Stimulated activated CD4-positive, alpha-beta T cell treated with anti-CD3 and anti-CD28 coated beads, TNF-alpha, amount 100 ng/mL, for 48 hours (primary cell): ENCODE measurements at places on chromosomes 11 and 22.

DNA sequence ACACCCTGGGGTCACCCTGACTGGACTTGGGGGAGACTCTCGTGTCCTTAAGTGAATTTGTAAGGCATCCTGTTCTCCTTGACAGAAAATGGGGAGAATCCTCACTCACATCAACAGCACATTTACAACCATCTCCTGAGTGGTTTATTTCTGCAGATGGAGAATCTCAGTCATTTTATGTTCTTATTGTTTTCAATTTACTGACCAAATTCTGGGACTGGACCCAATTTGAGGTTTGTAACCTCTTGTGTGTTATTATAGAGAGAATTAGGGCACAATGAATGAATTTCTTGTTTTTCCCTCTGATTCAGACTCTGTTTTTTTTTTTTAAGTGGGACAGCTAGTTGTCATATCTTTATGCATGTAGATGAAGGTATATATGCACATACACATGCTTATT lies 104.9 kb downstream of the ADAMTS15 start:
- no peak for DNase-seq

DNA sequence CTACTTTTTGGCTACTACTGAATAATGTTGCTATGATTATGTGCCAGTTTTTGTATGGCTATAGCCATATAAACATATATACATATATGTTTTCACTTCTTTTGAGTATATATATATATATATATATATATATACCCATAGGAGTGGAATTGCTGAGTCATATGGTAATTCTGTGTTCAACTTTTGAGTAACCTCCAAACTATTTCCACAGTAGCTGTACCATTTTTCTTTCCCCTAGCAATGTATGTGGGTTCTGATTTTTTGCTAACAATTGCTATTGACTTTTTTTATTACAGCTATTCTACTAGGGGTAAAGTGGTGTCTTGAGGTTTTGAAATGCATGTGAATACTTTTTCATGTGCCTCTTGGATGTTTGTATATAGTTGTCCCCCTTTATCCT lies 30.4 kb downstream of the CBL start:
- no peak for DNase-seq

DNA sequence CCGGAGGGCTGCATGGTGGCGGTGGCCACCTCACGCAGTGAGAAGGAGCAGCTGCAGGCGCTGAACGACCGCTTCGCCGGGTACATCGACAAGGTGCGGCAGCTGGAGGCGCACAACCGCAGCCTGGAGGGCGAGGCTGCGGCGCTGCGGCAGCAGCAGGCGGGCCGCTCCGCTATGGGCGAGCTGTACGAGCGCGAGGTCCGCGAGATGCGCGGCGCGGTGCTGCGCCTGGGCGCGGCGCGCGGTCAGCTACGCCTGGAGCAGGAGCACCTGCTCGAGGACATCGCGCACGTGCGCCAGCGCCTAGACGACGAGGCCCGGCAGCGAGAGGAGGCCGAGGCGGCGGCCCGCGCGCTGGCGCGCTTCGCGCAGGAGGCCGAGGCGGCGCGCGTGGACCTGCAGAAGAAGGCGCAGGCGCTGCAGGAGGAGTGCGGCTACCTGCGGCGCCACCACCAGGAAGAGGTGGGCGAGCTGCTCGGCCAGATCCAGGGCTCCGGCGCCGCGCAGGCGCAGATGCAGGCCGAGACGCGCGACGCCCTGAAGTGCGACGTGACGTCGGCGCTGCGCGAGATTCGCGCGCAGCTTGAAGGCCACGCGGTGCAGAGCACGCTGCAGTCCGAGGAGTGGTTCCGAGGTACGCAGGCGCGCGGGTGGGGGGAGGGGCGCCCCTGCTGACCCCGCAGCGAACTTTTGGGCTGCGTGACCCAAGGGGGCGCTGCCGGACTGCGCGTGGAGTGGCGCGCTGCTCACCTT lies 670 bp downstream of the NEFH start:
- peak; percentile 31 for DNase-seq

DNA sequence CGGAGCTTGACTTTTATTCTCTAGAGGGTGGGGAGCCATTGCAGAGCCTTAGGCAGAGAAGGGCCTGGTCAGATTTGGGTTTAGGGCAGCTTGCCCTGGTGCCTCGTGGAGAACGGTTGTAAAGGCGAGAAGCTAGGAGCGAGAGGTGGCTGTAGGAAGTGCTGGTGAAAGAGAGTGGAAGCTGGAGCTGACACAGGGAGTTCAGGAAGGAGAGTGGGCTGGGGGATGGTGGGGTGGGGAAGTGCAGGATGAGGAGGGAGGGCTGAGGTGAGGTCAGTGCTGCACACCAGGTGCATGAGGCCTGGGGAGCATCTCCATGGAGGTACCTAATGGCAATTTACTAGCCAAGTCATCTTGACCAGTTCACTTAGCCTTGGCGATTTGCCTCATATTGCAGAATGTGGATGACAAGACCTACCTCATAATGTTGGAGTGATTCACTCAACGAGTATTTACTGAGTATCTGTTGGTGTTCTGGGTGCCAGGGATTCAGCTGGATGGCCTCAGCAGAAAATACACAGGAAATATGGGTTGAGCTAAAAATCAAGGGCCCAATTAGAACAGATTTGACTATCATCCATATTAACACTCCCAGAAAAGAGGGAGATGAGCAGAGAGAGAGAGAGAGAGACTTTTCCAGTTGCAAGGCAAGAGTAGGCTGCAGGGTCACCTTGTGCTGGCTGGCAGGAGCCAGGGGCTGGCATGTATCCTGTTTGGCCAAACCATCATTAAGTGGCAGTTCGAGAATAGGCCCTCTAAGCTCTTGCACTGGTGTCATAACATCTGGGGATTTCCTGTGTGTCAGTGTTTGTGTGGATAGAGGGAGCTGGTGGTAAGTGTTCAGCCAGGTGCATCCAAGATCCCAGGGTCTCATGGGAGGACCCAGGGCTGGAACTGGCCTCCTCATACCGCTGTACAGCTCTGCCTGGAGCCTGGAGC lies 44.4 kb upstream of the CLDN5 start:
- DNase-seq = no peak

- DNase-seq = no peak
Observed at GRCh38 chr11:20364341-20364792, 853 bp downstream of the HTATIP2 start.

GRCh38 chr22:17920992-17921650 lies 103.2 kb downstream of the MICAL3 start:
- DNase-seq = no peak

GRCh38 chr11:115267238-115267781 lies 236.9 kb downstream of the CADM1 start:
- DNase-seq = no peak

DNA sequence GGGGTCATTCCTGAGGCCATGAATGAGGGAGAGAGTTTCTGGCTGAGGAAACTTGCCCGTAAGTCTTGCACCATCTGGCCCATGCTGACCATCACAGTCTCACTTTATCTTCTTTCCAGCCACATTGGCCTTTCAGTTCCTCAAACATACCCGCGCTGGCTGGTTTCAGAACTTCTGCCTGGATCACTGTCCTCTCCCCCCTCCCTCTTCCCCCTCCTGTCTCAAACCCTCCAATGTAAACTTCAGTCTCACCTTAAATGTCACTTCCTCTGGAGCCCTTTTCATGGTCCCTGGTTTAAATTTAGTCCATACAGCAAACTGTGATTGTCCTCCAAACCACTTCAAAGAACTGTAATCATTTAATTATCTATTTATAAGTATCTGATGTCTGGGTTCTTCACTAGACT lies 3.7 kb upstream of the TMEM109 start:
- DNase-seq = no peak

DNA sequence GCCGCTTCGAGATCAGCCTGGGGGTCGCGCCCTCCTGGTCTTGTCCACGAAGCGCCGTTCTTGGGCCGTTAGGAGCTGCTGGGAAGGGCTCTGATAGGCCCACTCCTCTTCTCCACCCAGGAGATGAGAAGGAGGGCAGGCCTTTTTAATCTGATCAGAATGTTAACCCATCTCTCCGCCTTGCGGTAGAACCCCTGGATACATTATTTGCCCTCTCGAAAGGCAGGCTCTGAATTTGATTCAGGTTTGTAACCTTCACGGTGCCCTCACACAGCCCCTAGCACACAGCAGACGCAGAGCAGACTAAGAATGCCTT lies at the start of gene CCDC83:
Gene CCDC83, plus strand, starts transcription at position 43 of the 316 bp plus-strand sequence. CDS start 9,741 bp downstream, outside the sequence.
- no peak for DNase-seq

GRCh38 chr11:13596611-13597326 lies 71.7 kb upstream of the FAR1 start:
- no peak for DNase-seq

GRCh38 chr22:20319041-20319744 lies 667 bp downstream of the DGCR6L start:
- DNase-seq = no peak

- no peak for DNase-seq
Observed at GRCh38 chr22:27966168-27967064, 47.4 kb upstream of the PITPNB start.

DNA sequence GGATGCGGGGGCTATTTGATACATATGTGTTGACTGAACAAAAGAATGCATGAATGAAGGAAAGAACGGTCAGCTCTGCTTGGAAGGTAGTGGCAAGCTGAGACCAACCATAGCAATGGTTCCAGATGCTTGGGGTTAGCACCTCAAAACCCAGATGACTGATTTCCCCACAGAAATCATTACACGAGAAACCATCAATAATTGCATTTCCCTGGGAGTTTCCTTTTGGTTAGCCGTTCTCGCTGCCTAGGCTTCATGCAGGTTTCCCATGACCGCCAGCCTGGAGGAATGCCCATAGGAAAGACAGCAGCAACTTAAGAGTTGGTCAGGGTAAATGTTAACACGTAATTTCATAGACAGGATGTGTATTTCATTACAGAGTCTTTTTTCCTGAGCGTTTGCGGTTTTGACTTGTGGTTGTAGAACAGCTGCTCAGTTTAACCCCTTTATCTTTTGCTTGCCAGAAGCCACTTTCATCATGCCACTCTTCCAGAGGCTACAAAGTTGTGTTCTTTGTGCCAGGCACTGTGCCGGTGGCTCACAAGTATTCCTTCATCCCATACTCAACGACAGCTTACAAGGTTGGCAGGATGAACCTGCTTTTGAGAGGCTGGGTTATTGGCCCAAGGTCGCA lies 2.8 kb downstream of the IL17RA start:
- peak; percentile 28 for DNase-seq

- no peak for DNase-seq
Observed at GRCh38 chr22:49044091-49044490, 783.6 kb downstream of the BRD1 start.

DNA sequence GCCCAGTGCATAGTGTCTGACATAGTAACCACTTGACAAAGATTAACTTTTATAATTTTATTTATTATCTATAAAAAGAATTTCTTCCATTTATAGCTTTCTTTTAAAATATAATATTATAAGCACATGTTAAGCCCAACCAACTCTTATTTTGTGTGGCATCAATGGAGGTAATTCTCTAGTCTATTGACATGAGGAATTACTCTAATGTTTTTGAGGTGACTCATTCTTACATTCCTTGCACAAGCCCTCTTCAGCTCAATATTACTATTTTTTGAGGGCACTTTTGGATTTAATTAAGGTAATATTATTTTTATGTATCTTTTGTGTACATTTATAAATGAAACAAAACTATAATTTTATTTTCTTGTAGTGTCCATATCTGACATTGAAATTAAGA lies 59.6 kb downstream of the AASDHPPT start:
- no peak for DNase-seq

- DNase-seq = no peak
Observed at GRCh38 chr11:19673924-19674729, 38.5 kb upstream of the NAV2 start.

DNA sequence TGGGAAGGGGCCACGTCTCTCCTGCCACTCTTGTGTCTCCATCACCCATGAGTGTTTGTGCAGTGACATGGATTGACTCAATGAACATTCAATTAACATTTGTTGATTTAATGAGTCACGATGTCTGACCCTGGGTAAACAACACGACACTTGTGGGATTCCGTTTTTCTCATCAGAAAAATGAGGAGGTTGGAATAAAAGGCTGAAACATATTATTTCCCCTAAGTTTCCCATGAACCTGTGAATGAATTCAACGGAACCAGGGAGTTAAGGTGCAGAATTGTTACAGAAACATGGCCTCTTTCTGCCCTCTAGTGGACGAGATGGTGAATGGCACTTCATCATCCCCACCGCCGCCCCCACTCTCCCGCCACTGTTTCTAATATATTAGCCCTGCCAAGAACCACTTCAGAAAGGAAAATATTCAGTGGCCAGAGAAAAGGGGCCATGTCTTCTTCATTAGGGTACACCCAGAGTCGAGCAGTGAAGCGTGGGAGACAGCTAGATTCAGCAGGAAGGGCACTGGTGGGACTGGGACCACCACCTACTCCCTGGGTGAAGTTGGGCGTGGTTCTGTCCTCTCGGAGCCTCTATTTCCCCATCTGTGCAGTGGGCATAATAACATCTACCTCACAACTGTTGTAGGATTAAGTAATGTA lies 46.3 kb upstream of the SYT13 start:
- DNase-seq = peak; percentile 32

DNA sequence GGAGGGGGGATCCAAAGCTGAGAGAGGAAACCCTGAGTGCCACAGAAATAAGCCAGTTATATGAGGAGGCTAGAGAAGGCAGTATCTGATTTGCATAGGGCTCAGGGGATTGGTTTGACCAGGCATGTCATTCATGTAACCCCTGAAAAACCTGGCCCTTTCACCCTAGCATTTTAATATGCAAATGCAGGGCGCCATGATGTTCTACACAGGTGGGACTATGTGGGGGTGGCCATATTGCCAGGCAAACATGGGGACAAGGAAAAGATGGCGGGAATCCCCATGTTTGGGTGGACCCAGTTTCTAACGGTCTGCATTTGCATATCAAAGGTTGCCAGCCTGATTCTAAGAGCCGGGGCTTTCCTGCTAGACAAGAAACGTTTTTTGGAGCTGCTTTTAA lies 27.2 kb downstream of the CSF2RB start:
- no peak for DNase-seq

DNA sequence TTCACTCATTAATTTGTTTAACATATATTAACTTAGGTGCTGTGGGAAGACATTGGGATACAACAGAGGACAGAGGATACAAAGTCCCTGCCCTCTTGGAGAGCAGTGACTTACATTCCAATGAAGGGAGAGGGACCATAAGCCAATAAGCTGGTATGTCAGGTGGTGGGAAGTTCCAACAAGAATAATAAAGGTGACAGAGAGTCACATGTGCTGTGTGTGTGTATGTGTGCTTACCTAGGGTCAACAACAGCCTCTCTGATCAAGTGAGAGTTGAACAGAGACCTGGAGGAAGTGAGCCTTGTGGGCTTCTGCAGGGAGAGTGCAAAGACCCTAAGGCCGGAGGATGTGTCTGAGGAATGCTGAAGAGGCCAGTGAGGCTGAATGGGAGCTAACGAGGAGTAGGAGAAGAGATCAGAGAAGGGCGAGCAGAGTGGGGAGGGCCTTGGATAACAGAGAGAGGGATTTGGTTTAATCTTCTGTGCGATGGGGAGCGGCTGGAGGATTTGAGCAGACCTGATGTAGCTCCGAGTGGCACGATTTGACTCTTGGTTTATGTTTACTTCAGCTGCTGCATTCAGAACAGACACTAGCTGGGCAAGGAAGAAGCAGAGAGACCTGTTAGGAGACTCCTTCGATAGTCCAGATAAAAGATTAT lies 35.3 kb downstream of the MAP6 start:
- no peak for DNase-seq

- DNase-seq = no peak
Observed at GRCh38 chr11:13963169-13963948, 836 bp downstream of the SPON1 start.
